ENCODE measurements at places on chromosomes 12 and 14.

GRCh38 chr12:54383041-54383609 is 1.4 kb downstream of the ZNF385A start:
- no peak for DNase-seq

DNA sequence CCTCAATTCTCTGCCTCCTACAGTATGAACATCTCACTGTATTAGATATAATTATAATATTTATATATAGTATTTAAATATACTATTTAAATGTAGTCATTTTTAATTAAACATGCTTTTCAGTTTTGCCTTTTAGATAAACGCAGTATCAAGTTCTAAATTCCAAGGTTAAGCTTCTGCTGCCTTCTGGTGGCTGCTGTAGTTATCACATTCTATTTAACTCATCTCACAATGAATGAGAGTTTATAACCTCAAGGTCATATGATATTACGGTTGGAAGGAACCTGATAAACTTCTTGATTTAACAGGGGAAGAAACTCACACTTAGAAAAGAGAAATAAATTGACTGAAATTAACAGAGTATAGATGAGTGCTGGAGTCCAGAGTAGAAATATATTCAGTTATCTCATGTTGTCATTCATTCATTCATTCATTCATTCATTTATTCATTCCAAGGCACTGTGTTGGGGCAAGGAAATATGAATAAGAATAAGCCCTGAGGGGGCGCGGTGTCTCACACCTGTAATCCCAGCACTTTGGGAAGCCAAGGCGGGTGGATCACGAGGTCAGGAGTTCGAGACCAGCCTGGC is 31.9 kb downstream of the GUCY2C start:
- no peak for DNase-seq

DNA sequence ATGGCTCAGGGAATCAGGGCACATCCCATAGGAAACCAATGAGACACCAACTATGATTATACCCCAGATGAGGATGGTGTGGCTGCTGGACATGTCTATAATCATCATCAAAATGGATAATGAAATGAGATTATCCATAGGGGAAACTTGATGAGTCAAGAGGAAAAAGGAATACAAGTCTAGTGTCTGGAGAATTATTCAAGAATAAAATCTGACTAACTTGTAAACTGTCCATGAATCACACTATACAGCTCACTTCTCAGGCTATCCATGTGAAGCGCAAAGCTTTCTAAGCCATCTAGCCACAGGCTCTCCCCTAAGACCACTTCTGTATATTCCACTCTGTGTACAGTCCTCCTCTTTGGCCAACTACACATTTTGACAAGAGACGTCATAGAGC is 52.5 kb downstream of the DUSP16 start:
- DNase-seq = no peak

- no peak for DNase-seq
Observed at GRCh38 chr12:53709671-53710070, 17.6 kb downstream of the CALCOCO1 start.

- no peak for DNase-seq
Observed at GRCh38 chr14:93892923-93893558, 34.1 kb upstream of the FAM181A start.
